ENCODE measurements at places on chromosomes 1 and 21.

- DNase-seq, result no peak
Measured at GRCh38 chr1:100626397-100626796, 88.5 kb downstream of the GPR88 start.

DNA sequence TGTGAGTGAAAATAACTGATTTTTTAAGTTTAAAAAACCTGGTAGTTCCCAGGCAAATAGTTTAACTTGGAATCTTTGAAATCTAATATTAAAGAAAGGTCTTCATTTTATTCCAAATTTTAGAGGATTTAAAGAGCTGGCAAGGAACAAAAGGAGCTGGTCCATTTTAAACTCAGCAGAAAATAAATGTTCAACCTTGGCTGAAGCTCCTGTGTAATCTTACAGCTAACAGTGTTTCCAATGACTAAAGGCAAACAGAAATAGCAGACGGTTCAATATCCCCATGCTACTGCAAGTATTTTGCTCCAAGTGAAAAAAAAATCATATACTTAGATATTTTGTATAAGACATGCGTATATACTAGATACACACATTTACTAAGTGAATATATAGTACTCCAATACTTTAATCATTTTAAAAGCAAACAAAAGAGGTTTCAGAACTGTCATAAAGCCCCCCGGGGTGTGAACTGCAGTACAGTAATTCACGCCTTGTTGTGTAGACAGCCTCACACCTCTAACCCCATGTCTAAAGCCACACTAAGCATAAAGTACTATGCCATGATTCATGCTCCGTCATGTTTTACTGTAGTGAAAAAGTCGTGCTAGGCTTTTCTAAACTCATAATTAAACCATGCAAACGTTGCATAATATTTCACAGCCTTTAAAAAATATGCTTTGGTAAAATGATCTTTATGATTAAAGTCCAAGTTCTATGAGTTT is 132.2 kb downstream of the CLIC6 start:
- peak; percentile 19 for DNase-seq

- no peak for DNase-seq
Measured at GRCh38 chr1:114610546-114611245, 29.3 kb upstream of the BCAS2 start.

DNA sequence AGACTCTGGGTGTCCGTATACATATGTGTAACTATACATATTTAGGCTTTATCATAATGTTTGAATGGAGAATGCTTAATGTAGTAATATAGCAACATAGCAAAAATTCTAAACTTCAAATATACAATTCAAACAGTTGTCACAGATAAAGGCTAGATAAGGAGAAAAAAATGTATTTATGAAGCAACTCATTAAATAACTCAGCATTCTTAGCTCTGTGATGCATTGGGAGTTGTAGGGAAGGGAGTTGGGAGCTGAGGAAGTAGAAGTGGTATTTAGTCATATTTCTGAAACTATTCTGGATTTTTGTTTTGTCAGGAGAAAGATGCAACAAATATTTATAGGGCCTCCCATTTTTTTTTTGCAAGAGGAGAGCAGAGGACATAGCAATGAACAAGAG is 197.8 kb downstream of the PBX1 start:
- no peak for DNase-seq

DNA sequence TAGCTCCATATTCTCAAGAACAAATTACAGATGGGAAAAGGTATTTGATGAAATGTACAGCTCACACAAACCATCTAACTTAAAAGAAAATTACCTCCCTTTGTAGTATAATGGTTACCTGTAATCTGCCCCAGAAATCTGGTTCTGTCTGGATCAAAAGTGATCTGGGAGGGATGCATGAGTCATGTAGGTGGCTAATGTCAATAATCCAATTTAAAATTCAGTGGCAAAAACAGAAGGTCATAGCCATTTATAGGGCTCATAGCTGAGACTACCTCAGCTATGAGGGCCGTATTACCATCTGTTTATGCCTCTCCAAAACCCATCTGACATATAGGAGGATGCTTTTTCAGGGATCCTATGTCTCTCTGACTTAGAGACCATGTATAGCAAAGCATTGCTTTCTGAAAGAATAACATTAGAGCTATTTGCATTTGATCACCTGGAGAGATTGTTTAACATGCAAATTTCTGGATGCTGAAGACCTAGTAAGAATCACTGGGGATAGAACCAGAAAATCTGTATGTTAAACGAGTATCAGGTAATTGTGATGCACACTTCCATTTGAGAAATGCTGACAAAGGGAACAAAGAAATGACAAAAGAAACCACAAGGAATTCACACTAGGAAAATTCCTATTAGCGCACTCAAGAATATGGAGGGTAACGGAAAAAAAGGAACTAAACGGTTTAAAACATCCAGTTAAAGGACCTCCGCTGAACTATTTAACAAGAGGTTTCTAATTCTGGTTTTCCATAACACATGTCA is 17.6 kb downstream of the PAXBP1 start:
- DNase-seq, result no peak

GRCh38 chr21:36966066-36966820 is at the start of gene HLCS:
TSS of gene HLCS (minus strand) at chr21:36966669. CDS start at chr21:36966638, 31 bp downstream.
- DNase-seq, result no peak

DNA sequence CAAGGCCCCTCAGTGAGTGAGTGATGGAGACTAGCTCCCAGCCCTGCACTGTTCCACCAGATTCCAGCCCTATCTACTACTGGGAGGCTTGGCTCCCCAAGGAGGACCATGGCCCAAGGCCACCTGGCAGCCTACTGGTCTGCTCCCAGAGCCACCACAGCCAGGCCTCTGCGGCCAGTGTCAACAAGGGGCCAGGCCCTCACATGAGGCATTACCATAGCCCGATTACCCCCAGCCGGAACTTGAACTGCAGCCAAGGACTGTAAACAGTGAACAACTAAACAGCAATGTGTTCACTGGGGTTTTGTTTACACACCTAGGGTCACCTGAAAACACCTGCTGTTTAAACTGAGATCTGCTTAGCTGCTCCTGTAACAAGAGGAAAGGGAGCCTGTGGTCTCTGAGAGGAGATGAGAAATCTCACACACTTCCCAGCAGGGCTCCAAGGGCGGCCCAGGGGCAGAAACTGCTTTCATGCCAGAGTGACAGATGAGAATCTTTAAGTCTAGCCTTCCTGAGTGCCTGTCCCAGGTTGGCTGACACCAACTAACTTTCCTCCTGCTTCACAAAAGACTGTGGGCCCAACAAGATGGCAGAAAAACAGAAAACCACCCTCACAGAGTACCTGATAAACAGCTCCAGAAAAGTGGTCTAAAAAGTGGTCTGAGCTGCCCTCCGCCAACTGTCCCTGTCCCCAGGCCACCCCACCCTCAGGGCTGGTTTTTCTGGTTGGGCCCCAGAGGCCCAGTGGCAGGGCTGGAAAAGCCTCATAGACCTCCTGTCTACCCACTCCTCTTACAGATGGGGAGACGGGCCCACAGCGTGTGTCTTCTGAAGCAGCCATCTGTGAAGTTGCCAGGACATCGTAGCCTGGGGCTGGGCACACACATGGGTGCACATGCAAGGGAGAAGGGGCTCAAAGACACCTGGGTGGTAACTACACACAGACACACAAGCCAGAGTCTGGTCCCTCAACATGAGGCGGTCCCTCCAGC is 28.8 kb downstream of the MEF2D start:
- DNase-seq, result no peak

All from AG04449 (cell line).